NCI-H1436 treated with DMSO at 0.1 percent for 48 hours (cell line): ENCODE measurements at places on chromosomes 6 and 20.

GRCh38 chr6:107716688-107717089 lies 107.4 kb downstream of the SCML4 start:
- no peak for DNase-seq

DNA sequence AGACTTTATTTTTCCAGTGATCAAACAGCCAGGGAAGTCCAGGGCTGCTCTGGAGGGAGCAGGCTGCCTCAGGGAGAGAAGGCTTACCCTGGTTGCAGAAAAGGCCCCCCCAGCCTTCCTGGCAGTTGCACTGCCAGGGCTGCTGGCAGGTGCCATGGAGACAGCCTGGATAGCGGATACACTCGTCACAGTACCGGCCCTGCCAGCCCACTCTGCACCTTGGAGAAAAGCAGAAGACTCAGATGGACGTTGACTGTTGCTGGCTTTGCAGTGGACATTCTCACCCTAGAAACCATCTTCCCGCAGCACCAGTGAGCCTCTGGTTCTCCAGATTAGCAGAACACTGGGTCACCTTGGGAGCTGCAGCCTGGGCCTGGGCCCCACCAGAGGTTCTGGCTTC lies 5.4 kb downstream of the DLL1 start:
- DNase-seq, result no peak

DNA sequence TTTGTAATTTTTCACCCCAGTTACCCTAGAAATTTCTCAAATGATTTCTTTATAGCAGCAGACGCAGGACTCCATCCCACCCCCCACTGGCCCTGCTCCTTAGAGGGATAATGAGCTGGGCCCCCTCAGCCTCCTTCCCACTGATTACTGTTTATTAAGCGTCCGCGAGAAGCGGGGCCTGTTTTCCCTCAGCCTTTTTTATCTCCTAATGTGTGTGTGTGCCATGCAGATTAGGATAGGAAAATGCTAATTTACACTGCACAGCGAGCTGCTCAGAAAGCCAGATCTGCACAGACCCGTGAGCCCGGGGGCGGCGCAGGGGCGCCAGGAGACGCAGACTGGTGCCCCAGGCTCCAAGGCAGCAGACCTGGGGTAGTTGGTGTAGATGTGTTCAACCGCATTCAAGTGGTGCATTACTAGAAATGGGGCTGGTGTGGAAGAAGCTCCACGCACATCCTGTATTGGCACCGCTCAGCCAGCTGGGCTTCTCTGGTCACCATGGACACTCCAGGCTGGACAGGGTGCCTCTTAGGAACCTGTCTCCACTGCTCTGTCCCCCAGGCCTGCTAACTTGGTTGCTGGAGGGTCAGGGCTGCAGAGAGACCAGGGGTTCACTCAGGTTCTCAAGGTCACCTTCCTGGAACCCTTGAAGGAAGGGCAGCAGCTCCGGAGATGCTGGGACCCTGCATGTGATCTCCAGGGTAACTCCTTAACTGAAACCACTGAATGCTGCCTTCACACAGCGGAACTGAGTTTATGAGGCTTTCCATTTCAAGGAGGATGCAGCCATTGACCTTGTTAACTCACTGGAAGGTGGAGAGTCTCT lies 256.3 kb downstream of the ERMARD start:
- DNase-seq, result no peak

DNA sequence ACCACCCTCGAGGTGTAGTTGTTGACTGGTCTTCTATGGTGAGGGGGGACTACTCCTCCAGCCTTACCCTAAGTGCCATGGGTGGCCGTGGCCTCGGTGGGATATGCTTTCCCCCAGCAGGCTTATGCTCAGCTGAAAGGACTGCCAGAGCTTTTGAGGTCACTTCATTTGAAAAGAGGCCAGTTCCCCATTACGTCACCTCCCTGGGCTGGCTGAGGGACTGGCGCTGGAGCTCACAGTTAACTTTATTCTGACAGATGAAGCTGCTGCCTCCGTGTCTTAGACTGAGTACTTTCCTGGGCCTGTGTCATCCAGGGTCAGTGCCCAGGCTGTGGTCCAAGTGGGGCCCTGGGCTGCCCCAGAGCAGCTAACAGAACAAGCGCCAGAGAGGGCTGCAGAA lies 42.8 kb upstream of the PCMTD2 start:
- no peak for DNase-seq

DNA sequence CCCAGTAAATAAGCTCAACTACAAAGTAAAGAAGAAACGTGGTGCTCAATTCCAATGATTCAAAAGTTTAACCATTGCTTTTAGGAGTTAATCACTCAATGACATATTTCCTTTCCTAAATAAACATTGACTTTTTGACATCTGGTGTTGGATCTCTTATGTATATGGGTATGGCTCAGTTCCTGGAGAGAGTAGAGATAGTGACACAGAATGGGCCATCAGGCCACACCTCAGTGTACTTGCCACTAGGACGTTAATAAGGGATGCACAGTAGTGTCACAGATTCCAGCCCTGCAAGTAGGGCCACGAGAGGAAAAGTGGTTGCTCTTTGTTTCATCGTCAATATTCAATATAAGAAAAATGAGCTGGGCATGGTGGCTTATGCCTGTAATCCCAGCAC lies 48.9 kb upstream of the TXNDC5 start:
- DNase-seq, result no peak

GRCh38 chr20:14879839-14880238 lies 542.4 kb upstream of the FLRT3 start:
- DNase-seq, result no peak
